ENCODE measurements at places on chromosomes 6 and 20.

- DNase-seq: no peak
These were observed 19.4 kb downstream of the COL11A2 start for GRCh38 chr6:33172688-33173534.

DNA sequence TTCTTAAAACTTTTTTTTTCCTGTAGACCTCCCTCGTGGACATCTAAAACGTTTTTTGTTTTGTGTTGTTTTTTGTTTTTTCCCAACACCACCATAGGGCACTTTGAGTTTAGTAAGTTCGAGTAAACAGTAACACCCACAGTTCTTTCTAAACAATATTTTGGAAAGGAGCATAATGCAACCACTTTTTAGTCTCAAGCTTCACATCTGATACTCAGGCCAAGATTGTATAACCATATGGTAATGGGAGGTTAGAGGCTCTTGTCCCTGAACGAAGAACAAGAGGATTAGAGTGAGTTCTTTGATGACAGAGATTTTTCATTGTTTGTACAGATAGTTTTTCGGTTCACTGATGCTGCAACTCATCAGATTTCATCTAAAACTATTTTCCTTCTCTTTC lies 144.6 kb downstream of the MTHFD1L start:
- DNase-seq: no peak

DNA sequence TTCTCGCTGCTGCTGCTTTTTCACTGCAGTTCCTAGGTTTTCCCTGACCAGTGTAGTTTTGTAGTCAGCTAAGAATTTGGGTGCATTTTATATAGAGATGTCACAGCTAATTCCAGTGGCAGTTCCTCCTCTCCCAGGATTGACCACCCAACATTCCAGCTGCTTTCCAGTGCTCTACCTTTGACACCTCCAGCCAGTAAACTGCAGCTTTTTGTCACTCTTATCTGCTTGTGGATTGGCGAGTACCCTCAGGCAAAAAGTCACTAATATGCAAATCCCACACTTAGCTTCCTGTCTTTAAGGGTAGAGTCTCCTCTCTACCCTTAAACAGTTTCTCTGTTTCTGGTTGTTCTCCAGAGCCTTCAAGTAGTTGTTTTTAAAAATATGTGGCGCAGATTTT lies 146.9 kb upstream of the KCNG1 start:
- peak; percentile 28 for DNase-seq

- DNase-seq: no peak
These were observed 11.5 kb downstream of the TREML4 start for GRCh38 chr6:41239467-41240159.

- no peak for DNase-seq
These were observed 7.3 kb upstream of the RIMS1 start for GRCh38 chr6:71879016-71879415.

GRCh38 chr20:19850198-19850533 lies 92.1 kb downstream of the RIN2 start:
- no peak for DNase-seq

- no peak for DNase-seq
These were observed 13.4 kb upstream of the SLC17A2 start for GRCh38 chr6:25943887-25944286.

DNA sequence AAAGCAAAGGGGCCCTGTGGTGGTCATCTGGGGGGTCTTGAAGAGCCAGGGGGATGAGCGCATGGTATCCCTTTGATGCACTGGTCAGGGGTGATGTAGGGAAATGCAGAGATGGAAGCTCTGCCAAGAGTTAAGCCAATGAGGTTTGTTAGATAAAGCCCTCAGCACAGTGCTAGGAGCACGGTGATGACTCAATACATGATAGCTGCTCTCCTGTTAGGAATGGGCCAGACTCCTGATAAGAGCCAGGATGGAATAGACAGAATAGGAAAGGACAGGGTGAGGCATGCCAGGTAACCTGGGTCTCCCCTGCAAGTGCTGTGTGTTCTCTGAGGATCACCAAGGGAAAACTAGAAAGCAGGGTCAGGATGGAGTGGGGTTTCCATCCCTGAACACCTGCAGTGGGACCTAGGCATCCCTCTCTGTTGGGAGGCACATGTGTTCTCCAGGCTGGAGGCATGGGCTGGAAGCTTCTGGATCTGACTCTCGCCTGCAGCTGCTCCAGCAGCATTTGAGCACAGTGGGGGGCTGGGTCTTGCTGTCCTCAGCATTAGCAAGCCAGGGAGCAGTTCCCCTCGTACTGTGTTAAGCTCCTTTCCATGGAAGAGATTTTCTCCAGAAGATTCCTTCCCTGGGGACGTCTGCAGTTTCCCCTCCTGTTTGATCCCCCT lies 71.8 kb upstream of the TIAM2 start:
- no peak for DNase-seq
